Upper lobe of right lung (tissue), 1 donor: ENCODE measurements at places on chromosomes 4 and X. TPM values are rescaled to one million over a fixed set of nuclear protein-coding genes. Genes with fewer than 3 reads are reported as not detected.

Gene CLTRN
- total RNA-seq: 0.90 TPM

Gene FREM3
- 0.78 TPM for total RNA-seq

Gene PPP3CA
- 48.0 TPM for total RNA-seq

Gene NEK1
- 13.5 TPM for total RNA-seq

Gene IL2
- total RNA-seq: not detected

Gene NAA11
- total RNA-seq: not detected
